ENCODE measurements at places on chromosomes 2 and 18.
A peak's percentile ranks its signal among the peaks of the same experiment; 100 is the strongest.

- no peak for DNase-seq
Measured at GRCh38 chr2:151525821-151526373, 116.2 kb downstream of the RIF1 start.

- no peak for DNase-seq
Measured at GRCh38 chr2:221552291-221552690, 19.8 kb downstream of the EPHA4 start.

- no peak for DNase-seq
Measured at GRCh38 chr18:49021433-49022129, 70.8 kb upstream of the SMAD7 start.

DNA sequence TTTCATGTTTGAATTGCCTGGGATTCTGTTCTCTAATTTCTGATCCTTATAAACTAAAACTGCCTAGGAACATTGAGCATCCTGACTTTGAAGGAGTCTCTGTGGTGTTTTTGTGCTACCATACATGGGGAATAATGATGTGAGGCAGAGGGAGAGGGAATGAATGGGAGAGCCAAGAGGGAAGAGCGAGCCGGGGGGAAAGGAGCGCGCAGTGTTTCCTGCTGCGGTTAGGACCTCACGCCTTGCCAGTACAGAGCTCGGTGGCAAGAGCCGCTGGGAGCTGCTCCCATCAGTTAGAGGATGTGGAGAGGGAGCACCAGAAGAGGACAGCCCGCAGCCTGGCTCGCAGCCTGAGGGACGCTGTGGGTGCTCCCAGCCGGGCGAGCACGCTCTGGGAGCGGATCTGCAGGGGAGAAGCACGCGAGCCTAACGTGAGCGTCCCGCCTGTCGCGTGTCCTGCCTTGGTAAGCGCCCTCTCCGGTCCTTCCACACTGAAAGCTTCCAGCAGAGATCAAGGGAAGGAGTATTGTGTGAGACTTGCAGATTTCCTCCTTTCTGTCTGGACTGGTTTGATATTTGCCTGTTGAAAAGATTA is 114.7 kb downstream of the FAM210A start:
- DNase-seq, result peak; percentile 26

- no peak for DNase-seq
Measured at GRCh38 chr18:38586327-38586726, 1020.7 kb upstream of the CELF4 start.

GRCh38 chr2:228675091-228675490 is 493.6 kb upstream of the SPHKAP start:
- no peak for DNase-seq

DNA sequence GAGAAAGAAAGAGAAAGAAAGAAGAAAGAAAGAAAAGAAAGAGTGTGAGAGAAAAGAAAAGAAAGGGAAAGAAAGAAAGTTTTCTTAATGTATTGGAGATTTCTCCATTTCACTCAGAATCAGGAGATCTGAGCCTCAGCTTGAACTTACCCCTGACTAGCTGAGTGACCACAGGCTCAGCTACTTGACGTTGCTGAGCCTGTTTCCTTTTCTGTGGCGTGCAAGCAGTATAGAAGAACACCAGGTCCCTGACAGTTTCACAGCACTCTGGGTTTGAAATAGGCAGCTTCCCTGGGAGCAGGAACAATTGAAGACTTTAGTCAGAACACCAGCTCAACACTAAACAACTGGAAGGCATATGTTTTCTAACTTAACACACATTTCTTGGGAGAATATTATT is 44.7 kb downstream of the MARCO start:
- no peak for DNase-seq

DNA sequence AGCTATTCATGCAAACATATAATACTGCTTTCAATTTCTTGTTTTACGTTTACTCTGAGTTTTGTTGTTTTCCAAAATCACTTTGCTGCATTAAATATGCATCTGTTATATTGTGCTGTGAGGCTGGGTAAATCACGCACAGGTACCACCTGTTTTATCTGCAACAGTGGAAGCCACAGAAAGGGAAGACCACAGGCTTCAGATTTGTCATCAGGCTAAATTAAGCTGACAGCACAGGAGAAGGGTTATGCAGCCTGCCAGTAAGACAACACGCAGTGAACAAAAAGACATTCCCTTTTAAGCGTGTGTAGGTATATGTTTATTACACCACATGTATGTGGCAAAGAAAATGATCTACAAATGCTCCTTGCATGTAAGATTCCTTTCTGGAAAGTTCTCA is 38.2 kb downstream of the ZNF516 start:
- no peak for DNase-seq

- no peak for DNase-seq
Measured at GRCh38 chr2:118667348-118667747, 180.1 kb downstream of the EN1 start.

- no peak for DNase-seq
Measured at GRCh38 chr2:129330504-129330903, 649.0 kb upstream of the RAB6C start.

GRCh38 chr2:69043736-69044400 is 30.9 kb downstream of the ANTXR1 start:
- no peak for DNase-seq

- no peak for DNase-seq
Measured at GRCh38 chr2:205358351-205358815, 323.9 kb upstream of the NRP2 start.

DNA sequence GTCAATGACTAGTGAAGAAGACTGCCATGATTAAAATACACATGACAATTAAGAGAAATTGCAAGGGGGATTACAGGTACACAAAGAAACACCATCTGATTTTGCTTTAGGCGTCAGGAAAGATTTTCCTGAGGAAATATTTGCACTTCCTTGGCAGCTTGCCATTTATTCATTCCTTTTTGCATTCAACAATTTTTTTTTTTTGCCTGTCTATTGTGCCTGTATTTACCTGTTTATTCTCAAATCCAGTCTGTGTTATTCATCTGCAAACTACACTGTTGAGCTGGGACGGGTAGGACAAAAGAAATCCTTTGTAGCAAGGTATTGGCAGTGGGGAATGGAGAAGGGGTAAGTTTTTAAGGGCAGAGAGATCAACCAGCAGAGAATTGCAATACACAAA is 31.8 kb downstream of the SMAD2 start:
- DNase-seq, result no peak

GRCh38 chr2:176814274-176814673 is 398.3 kb upstream of the HNRNPA3 start:
- DNase-seq, result no peak

GRCh38 chr2:63698786-63699548 is 110.2 kb downstream of the MDH1 start:
- peak; percentile 64 for DNase-seq

DNA sequence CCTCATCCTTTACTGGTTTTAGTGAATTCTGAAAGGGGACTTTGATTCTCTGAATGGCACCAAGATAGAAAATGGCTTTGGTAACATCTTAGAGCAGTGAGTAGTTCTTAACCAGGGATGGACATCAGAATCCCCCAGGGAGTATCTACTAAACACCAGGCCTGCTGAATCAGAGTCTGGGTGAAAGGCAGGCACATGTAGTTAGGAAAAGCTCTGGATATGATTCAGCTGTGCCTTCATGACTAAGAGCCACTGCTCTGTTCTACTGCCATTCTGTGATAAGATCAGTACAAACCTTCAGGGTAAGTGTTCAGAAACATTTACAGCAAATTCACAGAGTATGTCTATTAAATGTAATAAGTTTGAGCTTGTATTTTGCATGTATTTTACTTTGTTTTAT is 46.2 kb upstream of the B3GNT2 start:
- peak; percentile 84 for DNase-seq

GRCh38 chr2:72156872-72157271 is 9.2 kb upstream of the CYP26B1 start:
- no peak for DNase-seq

DNA sequence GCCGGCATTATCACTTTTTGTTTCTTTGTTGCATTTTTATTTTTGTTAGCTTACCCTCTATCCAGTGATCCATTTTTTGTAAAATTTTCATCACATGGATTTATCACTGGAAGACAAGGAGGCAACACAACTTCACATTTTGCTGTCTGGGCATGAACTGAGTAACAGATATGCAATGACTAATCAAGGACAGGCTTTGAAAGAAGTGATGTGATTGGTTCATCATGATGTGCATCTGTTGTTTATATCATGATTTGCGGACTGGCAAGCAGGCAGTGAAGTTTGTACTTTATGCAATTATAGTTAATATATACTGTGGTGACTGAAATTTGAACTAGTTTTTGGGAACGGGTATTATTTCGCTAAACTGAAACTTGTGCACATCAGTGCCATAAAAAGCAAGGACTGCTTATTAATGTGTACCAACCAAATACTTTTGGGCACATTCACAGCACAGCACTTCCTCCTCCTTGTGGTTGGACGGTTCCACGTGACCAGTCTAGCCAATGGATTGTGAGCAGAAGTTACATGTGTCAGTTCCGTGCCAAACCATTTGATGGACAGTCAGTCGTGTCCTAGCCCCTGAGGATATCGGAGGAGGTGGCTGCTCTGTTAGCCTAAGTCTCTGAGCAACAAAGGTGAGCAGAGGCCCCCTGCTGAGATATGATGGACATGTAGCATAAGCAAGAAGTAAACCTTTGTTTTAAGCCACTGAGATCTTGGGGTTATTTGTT is 201.4 kb upstream of the SIX2 start:
- no peak for DNase-seq

DNA sequence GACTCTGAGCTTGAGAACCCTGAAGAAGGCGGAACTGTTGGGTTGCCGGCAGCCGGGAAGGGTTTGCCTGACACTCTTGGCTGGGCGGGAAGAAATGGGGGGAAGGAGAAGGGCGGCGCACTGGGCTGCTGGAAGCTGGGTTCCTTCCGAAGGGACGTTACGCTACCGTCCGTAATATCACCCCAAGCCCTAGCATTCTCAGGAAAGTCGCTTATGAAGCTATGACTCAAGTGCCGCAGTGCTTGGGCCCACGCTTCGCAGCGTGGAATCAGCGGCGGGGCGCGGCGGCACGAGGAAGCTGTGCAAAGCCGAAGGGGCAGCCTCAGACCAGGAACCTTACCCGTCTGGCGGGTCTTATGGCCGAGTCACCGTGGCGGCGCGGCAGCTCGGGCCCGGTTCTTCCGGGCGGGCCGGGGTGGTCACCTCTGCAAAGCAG is 50.2 kb upstream of the SIGLEC15 start:
- peak; percentile 10 for DNase-seq

DNA sequence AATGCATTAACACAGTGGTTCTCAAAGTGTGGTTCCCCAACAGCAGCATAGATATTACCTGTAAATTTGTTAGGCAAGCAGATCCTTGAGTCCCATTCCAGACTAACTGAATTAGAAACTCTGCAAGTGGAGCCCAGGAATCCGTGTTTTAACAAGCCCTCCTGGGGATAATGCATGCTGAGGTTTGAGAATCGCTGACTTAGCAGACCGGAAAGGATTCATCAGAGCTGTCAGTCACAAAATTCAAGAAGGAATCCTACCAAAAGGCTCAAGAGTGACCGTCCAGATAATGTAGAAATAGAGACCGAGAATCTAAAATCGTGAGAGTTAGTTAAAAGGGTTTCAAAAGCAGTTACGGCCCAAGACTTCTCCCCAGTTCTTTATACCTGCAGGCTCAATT is 66.9 kb downstream of the LOXHD1 start:
- no peak for DNase-seq

DNA sequence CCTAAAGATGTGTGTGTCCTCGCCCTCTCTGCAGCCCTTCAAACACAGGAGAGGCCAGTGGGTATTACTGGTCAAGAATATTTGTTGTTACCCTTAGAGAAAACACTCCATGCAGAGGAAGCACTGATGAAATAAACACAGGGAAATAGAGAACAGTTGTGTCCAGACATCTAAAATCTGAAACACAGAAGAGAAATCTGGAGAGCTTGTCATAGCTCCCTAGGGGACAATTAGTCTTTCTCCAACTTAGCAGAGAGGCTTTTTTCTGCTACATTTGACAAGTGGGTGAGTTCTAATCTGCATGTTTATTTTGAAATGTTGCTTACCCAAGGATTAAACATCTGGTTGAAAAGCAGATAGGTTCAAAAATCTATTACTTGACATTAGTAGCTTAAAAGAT is 190.1 kb downstream of the CTNNA2 start:
- no peak for DNase-seq

DNA sequence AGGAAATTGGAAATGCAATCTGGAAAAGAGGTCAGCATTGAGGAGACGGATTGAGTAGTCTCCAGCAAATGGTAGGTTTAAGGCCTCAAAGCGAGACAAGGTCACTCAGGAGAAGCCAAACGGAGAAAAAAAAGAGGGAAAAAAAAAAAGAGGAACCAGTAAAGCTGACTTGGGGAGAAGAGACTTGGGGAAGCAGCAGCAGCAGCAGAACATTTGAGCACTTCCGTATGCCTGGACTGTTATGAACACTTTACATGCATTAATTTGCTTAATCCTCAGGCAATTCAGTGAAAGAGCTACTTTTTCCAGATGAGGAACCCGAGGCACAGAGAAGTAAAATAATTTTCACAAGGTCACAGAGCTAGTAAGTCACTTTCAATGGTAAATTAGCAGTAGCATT is 81.3 kb downstream of the OSBPL6 start:
- DNase-seq, result no peak

- DNase-seq, result no peak
Measured at GRCh38 chr2:15311201-15311907, 249.8 kb downstream of the NBAS start.

GRCh38 chr2:37219046-37219445 is 12.3 kb downstream of the CEBPZ start:
- DNase-seq, result no peak

- DNase-seq, result no peak
Measured at GRCh38 chr2:74566754-74567085, 12.2 kb downstream of the DOK1 start.

GRCh38 chr2:224769489-224769888 is 53.3 kb upstream of the CCDC195 start:
- no peak for DNase-seq

DNA sequence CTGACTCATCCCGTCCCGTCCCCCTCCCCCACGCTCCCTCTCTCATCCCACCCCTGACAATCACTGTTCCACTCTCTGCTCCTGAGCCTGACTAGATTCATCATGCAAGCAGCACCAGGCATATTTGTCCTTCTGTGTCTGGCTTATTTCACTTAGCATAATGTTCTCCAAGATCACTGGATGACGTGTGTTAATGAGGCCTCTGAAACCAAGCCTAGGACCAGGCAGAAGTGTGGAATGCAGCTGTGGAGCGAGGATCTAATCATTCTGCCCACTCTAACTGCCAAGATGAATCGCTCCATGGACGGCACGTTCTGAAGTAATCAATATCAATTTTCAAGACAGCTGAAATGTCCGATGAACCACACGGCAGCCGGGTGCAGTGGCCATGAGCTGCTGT is 122.4 kb upstream of the ZNF236 start:
- peak; percentile 90 for DNase-seq
